Ovary (tissue), 10 donors: ENCODE measurements at places on chromosomes 1 and 21. TPM values are rescaled to one million over a fixed set of nuclear protein-coding genes. Genes with fewer than 3 reads are reported as not detected.

MAP10 gene
- total RNA-seq: 2.1 TPM

DNA sequence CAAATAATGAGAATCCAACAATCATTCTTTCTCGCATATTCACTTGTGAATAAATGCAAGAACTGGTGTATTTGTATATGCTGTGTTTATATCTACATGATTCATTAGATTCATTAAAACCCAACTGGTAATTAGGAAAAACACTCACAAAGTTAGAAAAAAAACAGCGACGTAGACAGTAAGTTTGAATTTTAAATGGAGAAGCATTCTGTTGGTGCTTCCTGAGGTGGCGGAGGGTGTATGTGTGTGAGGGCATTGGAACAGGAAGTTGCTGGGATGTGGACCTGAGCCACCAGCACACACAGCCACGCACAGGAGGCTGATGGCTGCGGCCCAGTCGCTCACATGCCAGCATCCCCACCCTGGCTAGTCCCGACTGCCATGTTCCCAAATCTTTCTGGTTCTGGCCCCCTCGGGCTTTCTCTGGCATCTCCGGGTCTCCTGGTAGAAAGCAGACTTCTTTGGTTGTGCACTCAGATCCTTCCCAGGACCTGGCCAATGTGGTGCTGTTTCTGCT is 121.6 kb upstream of the IRF2BP2 start:
- H3K27ac ChIP-seq: no peak overlapping the region
- no peak overlapping the region for H3K4me3 ChIP-seq
- H3K27me3 ChIP-seq: no peaks in the 10 kb centered on the region
- H3K4me1 ChIP-seq: peaks cover 13% of the 10 kb centered on the region
- peak; percentile 19 for DNase-seq

DNA sequence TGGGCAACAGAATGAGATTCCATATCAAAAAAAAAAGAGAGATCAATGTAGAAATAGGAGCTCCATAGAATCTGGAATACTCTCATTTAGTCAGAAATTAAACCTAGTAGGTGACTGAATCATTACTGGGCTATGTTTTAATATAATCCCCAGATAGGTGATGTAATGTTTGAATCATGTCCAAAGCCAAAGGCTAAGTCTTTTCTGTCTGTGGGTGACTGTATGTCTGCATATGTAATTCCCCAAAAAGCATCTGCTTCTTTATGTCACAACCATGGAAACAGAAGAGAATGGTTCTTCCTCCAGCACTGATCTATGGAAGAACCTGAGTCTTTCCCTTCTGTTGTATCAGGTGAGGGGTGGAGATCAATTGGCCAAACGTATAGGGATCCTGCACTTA is 5.8 kb downstream of the LAMC2 start:
- no peak overlapping the region for H3K4me3 ChIP-seq
- H3K4me1 ChIP-seq: no peaks in the 10 kb centered on the region
- no peak overlapping the region for H3K27ac ChIP-seq
- H3K36me3 ChIP-seq: no peaks in the 10 kb centered on the region

- H3K27me3 ChIP-seq: no peaks in the 10 kb centered on the region
- H3K4me3 ChIP-seq: peak overlapping the region; percentile 90
- peaks cover 1% of the 10 kb centered on the region for H3K4me1 ChIP-seq
Measured at GRCh38 chr1:167219646-167220536, 795 bp upstream of the POU2F1 start.

GRCh38 chr1:208369045-208369444 is 124.9 kb upstream of the PLXNA2 start:
- no peak overlapping the region for H3K4me3 ChIP-seq
- no peak overlapping the region for H3K27ac ChIP-seq
- H3K36me3 ChIP-seq: no peaks in the 10 kb centered on the region
- no peak for DNase-seq
- H3K4me1 ChIP-seq: no peaks in the 10 kb centered on the region
- no peaks in the 10 kb centered on the region for H3K27me3 ChIP-seq

- no peaks in the 10 kb centered on the region for H3K27me3 ChIP-seq
- H3K27ac ChIP-seq: no peak overlapping the region
- no peak overlapping the region for H3K4me3 ChIP-seq
- H3K36me3 ChIP-seq: no peaks in the 10 kb centered on the region
- H3K4me1 ChIP-seq: peaks cover 11% of the 10 kb centered on the region
- DNase-seq: no peak
Measured at GRCh38 chr1:232904566-232904965, 45.8 kb upstream of the NTPCR start.

- H3K27ac ChIP-seq: no peak overlapping the region
- no peak for DNase-seq
- H3K27me3 ChIP-seq: no peaks in the 10 kb centered on the region
- no peak overlapping the region for H3K4me3 ChIP-seq
- no peaks in the 10 kb centered on the region for H3K4me1 ChIP-seq
- H3K36me3 ChIP-seq: no peaks in the 10 kb centered on the region
Measured at GRCh38 chr1:159992161-159992560, 38.1 kb upstream of the SLAMF9 start.

WDR64 gene
- 0.41 TPM for total RNA-seq

DNA sequence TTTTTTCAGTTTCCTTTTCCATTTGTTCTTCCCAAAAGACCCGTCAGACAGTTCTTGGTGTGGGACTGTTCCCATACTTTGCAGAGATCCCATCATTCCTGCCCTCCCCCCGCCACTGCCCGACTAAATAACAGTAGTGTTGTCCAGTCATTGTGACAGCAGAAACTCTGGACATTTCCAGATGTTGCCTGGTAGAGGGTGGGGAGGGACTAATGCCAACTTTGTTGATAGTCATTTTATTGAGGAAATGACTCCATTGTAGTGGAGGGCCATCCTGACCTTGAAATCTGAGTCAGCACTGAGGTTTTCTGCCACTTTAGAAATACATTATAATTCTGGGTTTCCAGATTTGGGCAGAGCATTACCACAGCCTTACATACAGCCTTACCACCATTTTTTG is 85.4 kb downstream of the CEP350 start:
- no peaks in the 10 kb centered on the region for H3K36me3 ChIP-seq
- no peak for DNase-seq
- no peak overlapping the region for H3K27ac ChIP-seq
- no peak overlapping the region for H3K4me3 ChIP-seq
- H3K4me1 ChIP-seq: peaks cover 1% of the 10 kb centered on the region

GRCh38 chr21:31580866-31581276 is 78.6 kb upstream of the SOD1 start:
- no peak overlapping the region for H3K27ac ChIP-seq
- no peaks in the 10 kb centered on the region for H3K27me3 ChIP-seq
- DNase-seq: peak; percentile 58
- H3K4me1 ChIP-seq: no peaks in the 10 kb centered on the region
- H3K4me3 ChIP-seq: no peak overlapping the region
- H3K36me3 ChIP-seq: no peaks in the 10 kb centered on the region

- no peak overlapping the region for H3K4me3 ChIP-seq
- no peak overlapping the region for H3K27ac ChIP-seq
- DNase-seq: no peak
Measured at GRCh38 chr1:194014014-194014413, 827.6 kb upstream of the B3GALT2 start.

DNA sequence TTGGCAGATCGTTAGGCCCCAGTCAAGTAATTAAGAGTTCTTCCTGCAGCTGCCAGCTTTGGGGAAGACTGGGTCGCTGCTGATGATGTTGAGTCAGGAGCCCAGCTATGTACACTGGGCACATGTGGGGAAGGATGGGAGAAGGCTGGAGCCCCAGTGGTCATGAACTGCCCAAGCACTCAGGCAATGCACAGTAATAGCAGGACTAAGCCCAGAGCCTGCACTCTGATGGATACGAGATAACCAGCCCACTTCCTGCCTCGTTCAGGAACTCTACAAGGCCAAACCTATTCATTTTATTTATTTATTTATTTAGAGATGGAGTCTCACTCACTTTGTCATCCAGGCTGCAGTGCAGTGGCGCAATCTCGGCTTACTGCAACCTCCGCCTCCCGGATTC is 81.1 kb upstream of the BTG3 start:
- no peaks in the 10 kb centered on the region for H3K36me3 ChIP-seq
- peaks cover 4% of the 10 kb centered on the region for H3K4me1 ChIP-seq
- H3K27ac ChIP-seq: no peak overlapping the region
- DNase-seq: no peak
- no peaks in the 10 kb centered on the region for H3K27me3 ChIP-seq

DNA sequence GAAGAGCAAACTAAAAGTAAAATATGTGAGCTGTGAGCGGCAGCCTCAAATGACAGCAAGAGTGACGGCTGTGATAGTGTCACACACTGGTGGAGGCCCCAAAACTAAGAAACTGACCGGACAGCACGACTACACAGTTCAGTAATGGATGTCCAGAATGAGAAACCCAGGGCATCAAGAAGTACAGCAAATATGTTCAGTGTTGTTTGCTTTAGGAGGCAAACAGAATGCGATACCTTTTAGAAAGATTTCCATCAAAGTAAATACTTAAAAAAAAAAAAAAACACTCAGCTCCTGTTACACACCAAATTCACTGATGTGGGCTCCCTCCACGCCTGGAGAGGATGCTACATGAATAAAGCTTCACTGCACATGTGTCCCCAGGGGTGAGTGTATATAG is 1.1 kb upstream of the PKP1 start:
- H3K4me1 ChIP-seq: no peaks in the 10 kb centered on the region
- H3K27ac ChIP-seq: no peak overlapping the region
- no peak for DNase-seq
- no peaks in the 10 kb centered on the region for H3K36me3 ChIP-seq
- no peaks in the 10 kb centered on the region for H3K27me3 ChIP-seq

- H3K4me1 ChIP-seq: peaks cover 7% of the 10 kb centered on the region
- no peak overlapping the region for H3K4me3 ChIP-seq
- no peak overlapping the region for H3K27ac ChIP-seq
- no peaks in the 10 kb centered on the region for H3K36me3 ChIP-seq
- no peak for DNase-seq
Measured at GRCh38 chr1:20057886-20058420, 12.0 kb upstream of the PLA2G5 start.
